ENCODE measurements at places on chromosomes 16 and 17. TPM values are rescaled to one million over a fixed set of nuclear protein-coding genes. Genes with fewer than 3 reads are reported as not detected.

ACE gene
- total RNA-seq, result 1.9 TPM

ABCC12 gene
- total RNA-seq, result not detected

KRT25 gene
- total RNA-seq, result not detected

RCVRN gene
- not detected for total RNA-seq

BCAR1 gene
- not detected for total RNA-seq

ENPP7 gene
- total RNA-seq, result 0.29 TPM

TEPSIN gene
- 136 TPM for total RNA-seq

DNA sequence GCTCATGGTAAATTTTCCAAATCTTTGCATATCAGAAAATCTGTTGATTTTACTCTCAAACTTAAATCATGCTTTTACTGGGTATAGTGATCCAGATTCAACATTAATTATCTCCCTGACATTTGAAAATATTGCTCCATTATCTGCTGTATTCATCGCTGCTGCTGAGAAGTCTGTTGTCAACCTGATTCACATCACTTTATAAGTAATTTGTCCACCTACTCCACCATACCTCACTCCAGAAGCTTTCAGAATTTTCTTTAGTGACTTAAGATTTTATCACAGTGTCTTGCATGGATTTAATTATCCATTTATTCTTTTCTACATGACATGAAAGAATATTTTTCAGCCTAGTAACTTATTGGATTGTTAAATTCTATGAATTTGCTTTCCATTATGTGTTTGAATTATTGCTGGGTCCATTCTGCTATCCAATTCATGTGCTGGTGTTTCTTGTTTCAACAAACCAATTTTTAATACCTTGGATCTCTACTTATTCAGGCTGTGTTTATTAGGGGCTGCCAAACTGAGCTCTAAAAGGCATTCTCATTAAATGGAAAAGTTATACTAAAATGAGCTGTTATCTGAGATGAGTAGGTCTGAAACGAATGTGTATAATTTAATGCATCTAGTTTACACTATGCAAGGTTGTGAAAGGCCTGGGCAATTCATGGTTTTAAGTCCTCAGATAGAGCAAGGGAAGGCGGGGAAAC is 519.3 kb upstream of the CDH11 start:
- DNase-seq, result no peak

DNA sequence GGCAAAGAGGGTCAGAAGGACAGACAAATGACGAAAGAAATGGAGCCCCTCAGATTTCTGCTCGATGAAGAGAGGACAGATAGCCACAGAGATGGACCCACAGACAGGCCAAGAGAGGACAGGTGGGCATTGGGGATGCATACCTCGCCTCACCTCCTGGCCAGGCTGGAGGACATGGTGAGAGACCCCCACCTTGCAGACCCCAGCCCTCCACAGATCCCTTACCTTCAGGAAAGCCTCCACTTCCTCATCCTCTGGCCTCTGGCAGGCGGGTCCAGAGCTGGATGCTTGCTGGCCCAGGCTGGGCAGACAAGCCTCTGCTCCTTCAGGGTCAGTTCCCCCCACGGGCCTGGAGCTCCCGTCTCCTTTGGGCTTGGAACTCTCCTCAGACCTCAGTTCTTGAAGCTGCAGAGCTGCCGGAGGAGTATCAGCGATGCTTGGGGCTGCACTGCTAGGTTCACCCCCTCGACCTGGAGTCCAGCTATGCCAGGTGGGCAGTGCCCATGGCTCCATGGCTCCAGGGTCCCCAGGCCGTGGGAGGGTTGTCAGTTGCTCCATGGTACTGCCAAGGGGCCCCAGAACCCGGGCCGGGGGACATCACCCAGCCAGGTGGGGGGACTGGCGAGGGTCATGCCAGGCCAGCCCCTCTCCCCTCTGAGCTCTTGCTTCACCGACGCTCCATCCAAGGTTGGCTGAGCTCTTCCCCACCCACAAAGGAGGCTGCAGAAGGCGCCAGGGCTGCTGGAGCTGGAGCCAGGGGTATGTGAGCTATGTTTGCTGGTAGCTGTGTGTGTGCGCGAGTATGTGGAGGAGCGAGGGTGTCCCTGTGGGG is 1.0 kb downstream of the TSPOAP1 start:
- no peak for DNase-seq

DNA sequence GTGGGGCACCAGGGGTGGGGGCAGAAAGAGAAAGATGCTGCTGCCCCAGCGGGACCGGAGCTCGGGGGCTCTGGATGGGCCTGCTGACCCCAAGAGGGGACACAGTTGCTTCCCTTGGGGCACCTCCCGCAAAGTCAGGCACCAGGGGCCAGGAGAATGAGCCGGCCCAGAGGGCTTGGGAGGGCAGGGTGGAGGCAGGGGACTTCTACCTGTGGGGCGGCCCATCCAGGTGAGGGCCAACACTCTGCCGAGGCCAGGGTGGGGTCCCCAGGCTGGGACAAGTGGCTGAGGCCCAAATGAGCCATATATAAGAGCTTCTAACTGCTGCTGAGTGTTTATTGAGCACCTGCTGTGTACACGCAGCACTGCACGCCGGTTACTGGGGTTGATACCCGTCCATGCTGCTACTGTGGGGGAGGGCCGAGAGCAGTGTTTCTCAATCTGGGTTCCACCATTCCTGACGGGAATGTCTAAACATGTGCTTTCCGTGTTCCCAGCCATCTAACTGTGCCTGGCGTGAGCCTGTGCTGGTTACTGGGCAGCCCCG is 211.7 kb upstream of the GSE1 start:
- DNase-seq, result no peak

DNA sequence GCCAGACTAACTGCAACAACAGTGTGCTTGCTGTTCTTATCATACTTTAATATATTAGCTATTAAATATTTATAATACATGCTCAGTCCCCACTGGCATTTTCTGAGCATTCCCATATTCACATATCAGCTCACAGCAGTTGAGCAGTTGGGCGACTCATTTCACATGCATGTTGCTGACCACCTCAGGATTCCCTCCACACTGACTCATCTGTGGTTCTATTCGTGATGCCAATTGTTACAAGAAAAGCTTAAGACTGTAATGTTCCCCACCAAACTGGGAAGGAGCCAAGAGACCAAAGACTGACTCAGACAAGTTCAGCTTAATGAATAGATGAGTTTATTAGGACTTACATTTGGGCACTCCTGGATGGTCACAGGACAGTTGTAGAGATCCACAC is 100.3 kb upstream of the KIF2B start:
- no peak for DNase-seq

GRCh38 chr17:77160875-77161530 is 20.2 kb downstream of the SEC14L1 start:
- DNase-seq, result no peak

GRCh38 chr17:34413443-34414119 is 50.5 kb upstream of the CCL1 start:
- no peak for DNase-seq

GRCh38 chr16:56626685-56627084 is 1.1 kb downstream of the MT1E start:
- DNase-seq, result no peak

DNA sequence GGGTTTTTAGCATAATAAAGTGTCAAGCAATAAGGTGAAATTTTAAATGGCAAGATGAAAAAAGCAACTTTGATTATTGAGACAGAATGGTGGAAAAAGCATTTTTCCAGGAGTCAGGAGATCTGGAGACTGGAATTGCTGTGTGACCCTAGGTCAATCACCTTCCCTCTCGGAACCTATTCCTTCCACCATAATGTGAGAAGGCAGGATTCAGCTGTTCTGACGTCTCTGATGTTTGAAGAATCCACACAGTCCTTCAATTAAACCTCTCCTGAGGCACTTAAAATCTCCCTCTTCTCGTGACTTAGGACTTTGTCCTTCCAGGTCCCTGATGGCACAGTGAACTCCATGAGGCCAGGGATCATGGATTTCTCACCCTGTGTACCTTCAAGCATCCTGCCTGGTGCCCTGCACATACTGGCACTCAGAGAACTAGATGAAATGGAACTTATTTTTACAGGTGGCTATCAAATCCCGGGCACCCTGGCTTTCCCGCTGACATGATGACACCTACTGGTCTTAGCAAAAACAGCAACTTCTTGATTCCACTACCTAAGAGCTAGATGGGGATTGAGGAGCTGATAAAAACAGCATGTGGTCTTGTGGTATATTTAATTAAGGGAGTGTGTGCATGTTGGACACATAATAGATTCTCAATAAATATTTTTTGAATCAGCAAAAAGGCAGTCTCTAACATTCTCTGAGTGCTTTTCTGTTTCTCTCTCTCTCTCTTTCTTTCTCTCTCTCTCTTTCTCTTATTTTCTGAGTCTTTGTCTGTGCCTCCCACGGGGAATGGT is 2.3 kb upstream of the CCDC182 start:
- DNase-seq, result peak; percentile 48

- no peak for DNase-seq
Observed at GRCh38 chr17:41018541-41018940, 8.5 kb downstream of the KRTAP1-5 start.

GRCh38 chr17:80082403-80083135 is 18.8 kb upstream of the GAA start:
- peak; percentile 38 for DNase-seq

GRCh38 chr16:57372372-57373116 is at the start of gene CX3CL1:
Gene CX3CL1 (plus strand): TSS chr16:57372490. CDS start chr16:57372569, 79 bp downstream.
- DNase-seq, result no peak
